SJCRH30 (cell line): ENCODE measurements at places on chromosomes 2 and 18. TPM values are rescaled to one million over a fixed set of nuclear protein-coding genes. Genes with fewer than 3 reads are reported as not detected.

- no peak overlapping the region for H3K4me3 ChIP-seq
- no peaks in the 10 kb centered on the region for H3K27me3 ChIP-seq
- H3K4me1 ChIP-seq, result no peaks in the 10 kb centered on the region
- H3K27ac ChIP-seq, result no peak overlapping the region
Measured at GRCh38 chr2:121866789-121867188, 111.3 kb downstream of the TSN start.

GRCh38 chr2:235098736-235099494, 147.1 kb downstream of the SH3BP4 start:
- H3K27me3 ChIP-seq, result no peaks in the 10 kb centered on the region
- no peaks in the 10 kb centered on the region for H3K36me3 ChIP-seq
- H3K27ac ChIP-seq, result no peak overlapping the region
- peaks cover 17% of the 10 kb centered on the region for H3K4me1 ChIP-seq
- DNase-seq, result no peak

METTL4 gene
- 15.0 and 15.6 TPM in 2 replicates for total RNA-seq

DNA sequence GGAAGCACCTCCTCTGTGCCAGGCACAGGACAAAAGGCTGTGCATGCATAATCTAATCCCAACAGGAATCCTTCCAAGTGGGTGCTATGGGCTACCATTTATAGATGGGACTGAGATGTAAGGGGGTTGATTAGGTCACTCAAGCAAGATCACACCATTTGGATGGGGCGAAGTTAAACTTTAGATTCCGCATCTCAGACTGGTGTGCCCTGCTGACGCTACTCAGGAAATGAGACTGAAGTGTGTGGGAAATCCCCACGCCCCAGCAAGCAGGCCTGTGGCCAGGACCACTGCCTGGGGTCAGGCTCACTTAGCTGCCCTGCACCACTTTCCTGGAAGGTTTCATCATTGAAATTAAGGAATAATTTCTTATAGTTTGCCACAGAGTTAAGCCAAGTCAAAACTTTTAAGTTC, 70.5 kb upstream of the PPP1CB start:
- H3K27me3 ChIP-seq, result no peaks in the 10 kb centered on the region
- H3K4me3 ChIP-seq, result no peak overlapping the region
- peaks cover 48% of the 10 kb centered on the region for H3K4me1 ChIP-seq
- H3K36me3 ChIP-seq, result no peaks in the 10 kb centered on the region
- no peak overlapping the region for H3K27ac ChIP-seq

GPR55 gene
- 0.10 TPM in 1 of 2 replicates, not detected in the other for total RNA-seq

TUBB8B gene
- total RNA-seq, result not detected in 2 replicates

EFHD1 gene
- 18.7 and 20.7 TPM in 2 replicates for total RNA-seq

GRCh38 chr2:118292991-118293390, 204.7 kb downstream of the INSIG2 start:
- H3K27me3 ChIP-seq, result no peaks in the 10 kb centered on the region
- no peak overlapping the region for H3K4me3 ChIP-seq
- H3K4me1 ChIP-seq, result no peaks in the 10 kb centered on the region
- no peak overlapping the region for H3K27ac ChIP-seq
- no peaks in the 10 kb centered on the region for H3K36me3 ChIP-seq
- DNase-seq, result no peak

- no peaks in the 10 kb centered on the region for H3K36me3 ChIP-seq
- DNase-seq, result no peak
- H3K4me1 ChIP-seq, result no peaks in the 10 kb centered on the region
- no peak overlapping the region for H3K27ac ChIP-seq
- no peaks in the 10 kb centered on the region for H3K27me3 ChIP-seq
Measured at GRCh38 chr2:95734976-95735890, 143.4 kb downstream of the TRIM43 start.

B3GNT7 gene
- 0.04 TPM in 1 of 2 replicates, not detected in the other for total RNA-seq

- H3K36me3 ChIP-seq, result no peaks in the 10 kb centered on the region
- DNase-seq, result no peak
Measured at GRCh38 chr18:12287131-12287681, 20.8 kb upstream of the TUBB6 start.

DNA sequence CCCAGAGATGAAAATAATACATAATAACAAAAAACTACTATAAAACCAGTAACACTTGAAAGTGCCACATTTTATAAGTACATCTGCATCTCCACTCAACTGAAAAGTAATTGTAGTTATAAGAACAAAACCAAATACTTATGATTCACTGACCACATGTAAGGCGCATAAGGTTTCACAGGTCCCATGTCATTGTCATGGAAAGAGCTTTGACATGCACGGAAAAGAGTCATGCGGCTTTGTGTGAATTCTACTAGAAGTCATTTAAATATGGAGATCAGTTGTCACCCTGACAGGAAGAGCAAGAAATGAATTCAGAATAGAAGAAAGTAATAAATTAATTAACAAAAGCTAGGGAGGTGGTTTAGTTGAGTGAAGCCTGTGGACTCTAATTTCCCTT, 459.1 kb downstream of the CDH2 start:
- no peaks in the 10 kb centered on the region for H3K27me3 ChIP-seq

GALR1 gene
- not detected in 2 replicates for total RNA-seq
